ENCODE measurements at places on chromosomes 16 and 17.

GRCh38 chr17:68170246-68170645 lies 77.6 kb upstream of the AMZ2 start:
- DNase-seq: peak; percentile 2

GRCh38 chr17:61366076-61366714 lies 33.4 kb upstream of the TBX2 start:
- no peak for DNase-seq

DNA sequence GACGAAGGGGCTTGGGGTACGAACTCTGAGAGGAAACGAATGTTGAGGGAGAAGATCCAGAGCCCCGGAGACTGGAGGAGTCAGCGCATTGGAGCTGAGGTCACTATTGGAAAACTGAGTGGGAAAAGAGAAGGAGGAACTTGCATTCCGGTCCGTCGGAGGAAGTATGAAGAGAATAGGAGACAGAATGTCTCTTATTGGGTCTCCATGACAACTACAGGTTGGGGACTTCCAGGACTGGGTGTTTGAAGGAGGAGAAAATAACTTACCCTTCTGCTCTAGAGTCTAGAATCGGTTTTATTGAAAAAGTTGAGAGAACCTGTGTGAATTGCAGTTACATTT lies 537 bp downstream of the GOSR1 start:
- peak; percentile 52 for DNase-seq

DNA sequence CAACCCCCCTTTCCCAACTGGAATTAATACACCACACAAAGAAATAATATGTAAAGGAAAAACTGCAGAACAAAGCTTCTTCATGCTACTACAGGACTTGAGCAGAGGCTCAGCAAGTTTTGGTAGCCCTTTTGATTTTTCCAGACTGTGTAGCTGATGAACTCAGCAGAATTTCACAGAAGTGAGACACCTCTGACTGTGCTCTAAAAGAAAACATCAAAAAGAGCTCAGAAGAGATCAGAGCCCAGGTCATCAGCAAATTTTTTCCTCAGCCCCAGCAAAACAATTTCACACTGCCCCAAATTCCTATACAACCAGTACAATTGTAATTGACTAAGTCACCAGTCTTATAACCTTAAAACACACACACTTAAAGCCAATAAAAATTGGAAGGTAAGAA lies 38.0 kb downstream of the TTC19 start:
- DNase-seq: no peak

DNA sequence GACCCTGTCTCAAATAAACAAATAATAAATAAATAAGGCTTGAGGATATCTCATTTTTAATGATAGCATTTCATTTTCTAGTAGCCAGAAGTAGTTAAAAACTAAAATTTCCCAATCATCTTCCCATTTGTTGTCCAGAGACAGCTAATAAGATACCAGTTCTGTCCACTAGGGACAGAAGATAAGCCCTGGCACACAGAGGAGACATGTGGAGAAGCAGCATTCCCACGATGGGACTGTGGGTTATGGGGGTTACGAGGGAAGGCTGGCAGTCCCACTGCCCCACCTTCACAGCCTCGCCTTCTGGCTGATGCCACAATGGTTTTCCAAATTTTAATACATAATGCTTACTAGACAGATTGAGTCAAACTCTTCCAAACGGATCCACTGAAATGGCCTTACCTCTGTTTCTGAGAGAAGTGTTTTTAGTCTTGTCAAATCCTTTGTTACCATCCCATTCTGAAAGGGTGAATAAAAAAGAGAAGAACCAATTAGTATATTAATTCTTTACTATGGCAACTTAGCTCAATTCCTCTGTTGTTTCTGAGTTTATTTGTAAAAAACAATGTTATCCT lies 44.2 kb downstream of the HELZ start:
- no peak for DNase-seq

DNA sequence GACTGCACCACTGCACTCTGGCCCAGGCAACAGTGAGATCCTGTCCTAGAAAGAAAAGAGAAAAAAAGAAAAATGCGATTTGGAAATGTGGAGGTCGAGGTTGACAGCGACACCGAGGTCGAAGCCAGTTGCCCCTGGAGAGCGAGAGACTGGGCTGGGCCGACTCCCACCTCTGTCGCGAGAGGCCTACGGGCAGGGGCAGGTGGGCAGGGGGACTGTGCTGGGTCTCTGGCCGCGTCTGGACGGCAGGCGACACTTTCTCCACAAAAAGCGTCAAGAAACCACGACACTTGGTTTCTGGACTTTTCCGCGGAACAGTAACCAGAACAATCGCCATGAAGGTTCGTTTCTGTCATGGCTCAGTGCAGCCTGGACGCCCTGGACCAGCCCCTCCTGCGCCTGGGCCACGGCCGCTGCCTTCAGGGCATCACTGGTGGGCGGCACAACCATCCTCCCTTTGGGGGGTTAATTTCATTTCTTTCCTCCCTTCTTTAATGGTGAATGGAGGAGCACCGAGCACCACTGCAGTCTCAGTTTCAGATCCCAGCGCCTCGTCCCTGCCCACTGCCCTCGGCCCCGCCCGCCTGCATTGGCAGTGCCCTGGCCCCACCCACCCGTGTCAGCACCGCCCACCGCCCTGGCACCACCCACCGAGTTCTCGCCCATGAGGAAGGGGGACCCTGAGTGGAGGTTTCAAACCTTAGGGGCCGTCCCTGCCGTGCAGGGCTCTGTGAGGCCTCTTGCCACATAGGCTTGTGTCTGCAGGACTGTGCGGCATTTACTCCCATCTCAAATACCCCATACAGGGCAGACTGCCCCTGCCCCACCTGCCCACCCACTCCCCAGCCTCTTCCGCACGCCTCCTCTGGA lies 18.5 kb upstream of the CDH15 start:
- no peak for DNase-seq

DNA sequence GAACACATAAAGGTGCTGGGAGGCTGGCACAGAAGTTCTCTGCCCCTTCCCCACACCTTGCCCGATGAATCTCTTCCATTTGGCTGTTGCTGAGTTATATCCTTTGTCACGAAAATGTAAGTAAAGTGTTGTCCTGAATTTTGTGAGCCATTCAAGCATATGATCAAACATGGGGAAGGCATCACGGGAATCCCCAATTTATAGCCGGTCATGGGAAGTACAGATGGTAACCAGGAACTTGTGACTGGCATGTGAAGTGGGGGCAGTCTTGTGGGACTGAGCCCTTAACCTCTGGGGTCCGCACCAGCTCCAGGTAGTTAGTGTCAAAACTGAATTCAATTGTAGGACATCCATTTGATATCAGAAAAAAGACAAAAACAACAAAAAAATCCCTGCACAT lies 13.2 kb downstream of the TOM1L2 start:
- DNase-seq: no peak

DNA sequence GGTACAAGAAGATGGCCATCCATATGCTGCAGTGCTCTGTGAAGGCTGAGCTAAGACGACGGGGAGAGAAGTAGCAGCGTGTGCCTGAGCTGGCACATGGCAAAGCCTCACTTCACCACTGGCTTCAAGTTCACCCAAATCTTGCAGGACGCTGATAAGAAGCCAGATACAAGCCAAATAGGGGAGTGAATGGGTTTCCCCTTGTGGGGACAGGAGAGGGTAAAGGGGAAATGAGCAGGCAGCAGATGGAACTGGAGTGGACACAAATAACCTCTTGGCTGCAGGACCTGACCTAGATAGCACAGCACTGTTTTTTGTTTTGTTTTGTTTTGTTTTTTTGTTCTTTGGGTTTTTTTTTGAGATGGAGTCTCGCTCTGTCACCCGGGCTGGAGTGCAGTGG lies 21.0 kb upstream of the PITPNA start:
- no peak for DNase-seq

DNA sequence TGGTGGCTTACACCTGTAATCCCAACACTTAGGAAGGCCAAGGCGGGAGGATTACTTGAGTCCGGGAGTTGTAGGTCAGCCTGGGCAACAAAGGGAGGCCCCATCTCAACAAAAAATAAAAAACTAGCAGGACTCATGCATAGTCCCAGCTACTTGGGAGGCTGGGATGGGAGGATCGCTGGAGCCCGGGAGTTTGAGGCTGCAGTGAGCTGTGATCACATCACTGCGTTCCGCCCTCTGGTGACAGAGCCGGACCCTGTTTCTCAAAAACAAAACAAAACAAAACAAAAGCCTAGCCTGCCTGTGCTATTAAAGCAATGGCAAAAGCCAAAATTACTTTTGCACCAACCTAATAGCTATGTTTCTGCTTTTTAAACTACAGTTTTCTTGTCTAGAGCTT lies 1.5 kb downstream of the FCSK start:
- peak; percentile 60 for DNase-seq

- DNase-seq: no peak
Measured at GRCh38 chr17:71032746-71033273, 863.5 kb downstream of the KCNJ2 start.

- DNase-seq: peak; percentile 86
Measured at GRCh38 chr16:53417011-53417410, 17.3 kb upstream of the RBL2 start.

GRCh38 chr17:29930409-29931010 lies 482 bp upstream of the SSH2 start:
- peak; percentile 54 for DNase-seq

- DNase-seq: no peak
Measured at GRCh38 chr17:49834118-49834743, 13.6 kb downstream of the TAC4 start.

DNA sequence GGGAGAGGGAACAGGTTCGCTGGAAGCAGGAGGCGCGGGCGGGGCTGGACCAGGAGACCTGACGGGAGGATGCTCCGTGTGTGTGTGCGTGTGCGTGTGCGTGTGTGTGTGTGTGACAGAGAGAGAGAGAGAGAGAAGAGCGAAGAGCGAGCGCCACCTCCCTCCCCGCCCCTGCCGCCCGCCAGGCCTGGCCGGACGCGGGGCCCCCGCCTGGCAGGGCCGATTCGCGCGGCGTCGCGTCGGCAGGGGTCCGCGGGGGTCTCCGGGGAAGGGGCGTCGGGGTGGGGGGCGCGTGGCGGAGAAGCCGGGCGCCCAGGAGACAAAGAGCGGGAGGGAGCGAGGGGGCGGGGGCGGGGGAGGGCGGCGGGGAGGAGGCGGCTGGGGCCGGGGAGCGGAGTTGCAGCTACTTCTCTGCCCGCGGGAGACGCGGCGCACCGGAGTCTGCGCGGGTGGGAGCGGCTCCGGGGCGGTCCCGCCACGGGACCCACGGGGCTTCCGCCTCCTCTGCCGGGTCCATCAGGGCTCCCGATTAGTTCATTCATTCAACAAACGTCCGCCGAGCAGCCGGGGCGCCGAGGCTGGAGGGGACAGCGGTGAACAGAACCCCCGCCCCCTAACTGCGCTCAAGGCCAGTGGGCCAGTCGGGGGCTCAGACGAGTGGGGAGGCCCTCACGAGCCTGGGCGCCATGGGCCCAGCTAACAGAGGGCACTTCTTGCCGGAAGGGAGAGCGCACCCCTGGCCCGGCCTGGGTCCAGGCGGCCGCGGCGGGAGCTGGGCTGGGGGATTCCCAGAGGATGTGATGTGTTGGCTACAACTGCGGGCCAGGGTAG lies at the start of gene SAMD14:
Gene SAMD14, minus strand, starts transcription at position 433 of the 831 bp plus-strand sequence. CDS start 5,201 bp downstream, outside the sequence.
- DNase-seq: no peak

DNA sequence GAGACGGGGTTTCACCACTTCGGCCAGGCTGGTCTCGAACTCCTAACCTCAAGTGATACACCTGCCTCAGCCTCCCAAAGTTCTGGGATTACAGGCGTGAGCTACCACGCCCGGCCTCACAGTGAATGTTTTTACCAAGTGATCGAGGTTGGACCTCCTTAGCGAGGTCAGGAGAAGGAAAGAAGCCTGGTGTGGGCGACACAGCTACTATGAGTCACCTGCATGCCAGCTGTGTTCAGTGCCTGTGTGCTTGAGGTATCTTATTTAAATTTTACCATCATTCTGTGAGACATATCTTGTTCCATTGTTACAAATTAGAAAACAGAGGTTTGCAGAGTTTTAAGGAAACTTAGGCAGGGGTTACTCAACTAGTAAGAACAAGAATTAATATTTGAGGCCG lies 174.8 kb upstream of the DYNLRB2 start:
- DNase-seq: no peak

GRCh38 chr17:20998571-20999043 lies 44.2 kb downstream of the USP22 start:
- no peak for DNase-seq

GRCh38 chr16:27776556-27777225 lies 226.7 kb downstream of the KATNIP start:
- DNase-seq: no peak

DNA sequence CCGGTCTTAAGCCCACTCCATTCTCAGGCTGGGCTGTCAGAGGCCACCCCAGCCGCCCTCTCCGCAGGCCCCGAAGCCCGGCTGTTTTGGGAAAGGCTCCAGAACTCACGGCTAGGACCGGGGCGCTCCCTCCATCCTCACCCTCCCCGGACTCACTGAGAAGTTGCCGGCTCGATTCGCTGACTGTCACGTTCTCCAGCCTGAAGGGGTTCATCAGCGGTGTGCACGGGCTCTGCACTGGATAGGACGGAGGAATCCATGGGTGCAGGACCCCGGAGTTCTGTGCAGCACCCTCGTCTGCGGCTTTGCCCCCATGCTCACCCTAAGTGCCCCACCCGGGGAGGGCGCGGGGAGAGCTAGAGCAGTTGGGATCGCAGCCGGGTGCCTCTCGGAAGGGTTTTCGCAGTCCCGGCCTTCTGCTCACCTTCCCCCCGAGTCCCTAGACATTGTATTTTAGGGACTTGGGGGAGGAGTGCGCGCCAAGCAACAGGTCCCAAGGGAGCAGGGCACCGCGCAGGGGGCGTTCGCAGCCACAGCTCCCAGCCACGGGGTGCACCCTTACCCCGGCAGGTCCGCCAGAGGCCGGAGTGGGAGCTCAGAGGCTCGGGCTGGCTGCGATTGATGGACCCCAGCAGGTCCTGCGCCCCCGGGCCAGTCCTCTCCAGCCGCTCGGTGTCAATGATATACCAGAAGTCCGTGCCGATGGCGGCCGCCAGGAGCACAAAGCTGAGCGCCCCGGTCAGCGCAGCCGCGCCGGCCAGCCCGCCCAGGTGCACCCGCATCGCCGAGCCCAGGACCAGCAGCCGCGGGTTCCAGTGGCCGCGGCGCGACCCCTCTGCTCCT lies 1.0 kb downstream of the TMEM114 start:
- DNase-seq: no peak

- no peak for DNase-seq
Measured at GRCh38 chr16:78290872-78291591, 191.6 kb downstream of the WWOX start.

DNA sequence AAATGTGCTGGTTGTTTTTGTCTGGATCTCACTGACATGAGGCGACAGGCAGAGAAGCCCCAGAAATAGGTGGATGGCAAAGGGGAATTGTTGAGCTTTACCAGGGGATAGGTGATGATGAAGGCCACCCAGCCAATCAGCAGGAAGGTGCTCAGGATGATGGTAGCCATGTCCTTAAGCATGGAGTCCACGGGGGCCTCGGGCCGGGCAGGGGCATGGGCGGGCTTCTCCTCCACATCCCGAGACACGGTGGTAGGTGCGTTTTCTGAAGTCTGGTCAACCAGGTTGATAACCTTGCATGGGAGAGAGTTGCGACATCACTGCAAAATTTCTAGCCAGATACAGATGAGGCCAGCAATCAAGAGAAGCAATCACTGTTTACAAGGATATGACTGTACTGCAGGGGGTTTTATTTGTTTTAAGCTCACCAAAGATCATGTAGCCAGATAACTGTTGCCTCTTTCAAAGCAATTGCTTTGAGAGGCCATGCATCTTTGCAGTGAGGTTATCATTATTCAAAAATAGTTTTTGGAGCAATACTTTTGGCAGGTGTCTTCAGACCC lies 37.3 kb upstream of the ICAM2 start:
- no peak for DNase-seq
